Kidney (tissue), 22 donors: ENCODE measurements at places on chromosomes 6 and 20. TPM values are rescaled to one million over a fixed set of nuclear protein-coding genes. Genes with fewer than 3 reads are reported as not detected.
A peak's percentile ranks its signal among the peaks of the same experiment; 100 is the strongest.

The TPMT gene
- polyA plus RNA-seq, result 67.8 TPM

The GRM1 gene
- 0.82 TPM for polyA plus RNA-seq

DNA sequence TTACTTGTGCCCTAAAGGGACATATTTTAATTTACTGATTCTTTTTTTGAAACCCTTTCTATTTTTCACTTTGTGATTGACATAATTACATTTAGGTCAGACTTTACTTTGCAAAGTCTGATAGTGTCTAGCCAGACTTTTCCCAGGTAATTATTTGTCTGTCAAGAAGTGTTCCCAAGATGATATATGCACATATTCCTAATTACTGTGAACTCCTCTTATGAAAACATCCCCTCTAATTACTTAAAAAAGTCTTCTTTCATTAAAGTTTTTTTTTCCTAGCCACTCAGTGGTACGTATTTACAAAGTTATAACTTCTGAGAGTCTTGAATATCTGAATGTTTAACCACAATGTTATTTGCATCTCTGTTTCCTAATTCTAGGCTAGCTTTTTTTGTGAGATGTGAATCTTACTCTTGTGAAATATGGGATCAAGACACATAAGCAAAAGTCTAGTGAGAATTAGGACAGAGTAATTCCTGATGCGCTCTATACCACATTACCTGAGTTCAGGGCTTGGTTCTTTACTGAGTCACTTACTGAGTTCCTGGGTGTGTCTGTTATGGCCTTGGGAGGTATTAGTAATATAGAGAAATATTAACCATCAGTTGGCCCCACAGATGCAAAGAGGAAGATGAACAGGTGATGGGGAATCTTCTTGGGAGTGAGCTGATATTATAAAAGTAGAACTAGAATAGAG, 27.9 kb downstream of the FAM83B start:
- H3K4me3 ChIP-seq, result no peak overlapping the region
- H3K27ac ChIP-seq, result no peak overlapping the region
- H3K36me3 ChIP-seq, result no peaks in the 10 kb centered on the region
- DNase-seq, result no peak
- H3K27me3 ChIP-seq, result no peaks in the 10 kb centered on the region
- H3K4me1 ChIP-seq, result peaks cover 6% of the 10 kb centered on the region

- no peaks in the 10 kb centered on the region for H3K4me1 ChIP-seq
- H3K27ac ChIP-seq, result no peak overlapping the region
- DNase-seq, result no peak
- no peak overlapping the region for H3K4me3 ChIP-seq
- no peaks in the 10 kb centered on the region for H3K36me3 ChIP-seq
- H3K27me3 ChIP-seq, result no peaks in the 10 kb centered on the region
Measured at GRCh38 chr6:141415896-141416295, 716.8 kb upstream of the GJE1 start.

- no peak overlapping the region for H3K27ac ChIP-seq
- no peak for DNase-seq
- H3K36me3 ChIP-seq, result no peaks in the 10 kb centered on the region
- H3K4me1 ChIP-seq, result no peaks in the 10 kb centered on the region
- H3K4me3 ChIP-seq, result no peak overlapping the region
- H3K27me3 ChIP-seq, result no peaks in the 10 kb centered on the region
Measured at GRCh38 chr6:55058682-55059081, 115.6 kb upstream of the HCRTR2 start.

- H3K27ac ChIP-seq, result no peak overlapping the region
- H3K27me3 ChIP-seq, result no peaks in the 10 kb centered on the region
- H3K4me1 ChIP-seq, result no peaks in the 10 kb centered on the region
- H3K4me3 ChIP-seq, result no peak overlapping the region
Measured at GRCh38 chr20:12723811-12724210, 285.0 kb upstream of the SPTLC3 start.

DNA sequence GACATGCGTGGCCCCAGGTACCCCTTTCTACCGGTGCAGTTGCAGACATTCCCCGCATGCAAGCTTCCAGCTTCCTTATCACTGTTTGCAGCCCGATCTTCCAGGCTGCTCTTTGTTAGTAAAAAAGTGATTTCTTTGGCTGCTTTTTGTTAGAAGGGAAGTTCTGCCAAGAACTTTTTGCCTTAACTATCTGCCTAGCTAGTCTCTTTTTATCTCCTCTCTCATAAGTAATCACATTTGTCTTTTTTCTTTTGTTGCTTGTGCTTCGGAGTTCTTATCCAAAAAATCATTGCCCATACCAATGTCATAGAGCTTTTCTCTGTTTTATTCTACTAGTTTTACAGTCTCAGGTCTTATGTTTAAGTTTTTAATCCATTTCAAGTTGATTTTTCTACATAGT, 20.3 kb downstream of the FAM162B start:
- no peaks in the 10 kb centered on the region for H3K4me1 ChIP-seq
- H3K4me3 ChIP-seq, result no peak overlapping the region
- no peaks in the 10 kb centered on the region for H3K27me3 ChIP-seq

GRCh38 chr20:17456279-17456678, 74.9 kb downstream of the BFSP1 start:
- no peak overlapping the region for H3K4me3 ChIP-seq
- H3K27me3 ChIP-seq, result no peaks in the 10 kb centered on the region
- no peak overlapping the region for H3K27ac ChIP-seq
- no peaks in the 10 kb centered on the region for H3K4me1 ChIP-seq

- no peaks in the 10 kb centered on the region for H3K27me3 ChIP-seq
- no peak overlapping the region for H3K4me3 ChIP-seq
- no peak overlapping the region for H3K27ac ChIP-seq
Measured at GRCh38 chr20:5155404-5155803, 28.6 kb downstream of the CDS2 start.

DNA sequence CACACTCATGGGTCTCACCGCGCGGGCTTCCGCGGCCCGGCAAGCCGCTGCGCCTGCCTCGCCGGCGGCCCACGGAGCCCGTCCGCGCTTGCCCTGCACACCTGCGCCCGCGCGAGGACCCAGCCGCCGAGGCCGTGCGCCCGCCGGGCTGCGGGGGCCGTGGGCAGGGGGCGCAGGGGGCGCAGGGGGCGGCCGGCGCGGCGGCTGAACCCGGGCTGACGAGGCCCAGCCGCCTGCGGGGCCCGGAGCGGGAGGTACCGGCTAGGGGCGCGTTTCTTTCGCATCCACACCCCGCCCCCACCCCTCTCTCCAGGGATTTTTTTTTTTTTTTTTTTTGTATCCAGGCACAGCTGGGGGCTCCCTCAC, 43.8 kb upstream of the OSTM1 start:
- H3K36me3 ChIP-seq, result no peaks in the 10 kb centered on the region
- DNase-seq, result no peak
- peak overlapping the region; percentile 67 for H3K4me3 ChIP-seq
- peaks cover 86% of the 10 kb centered on the region for H3K27me3 ChIP-seq

GRCh38 chr20:49477200-49477599, 5.3 kb downstream of the KCNB1 start:
- H3K36me3 ChIP-seq, result no peaks in the 10 kb centered on the region
- no peaks in the 10 kb centered on the region for H3K4me1 ChIP-seq
- H3K4me3 ChIP-seq, result no peak overlapping the region
- H3K27ac ChIP-seq, result no peak overlapping the region
- no peaks in the 10 kb centered on the region for H3K27me3 ChIP-seq
- DNase-seq, result no peak

- peak within 1 kb of the TSS; percentile 88 for H3K27ac ChIP-seq
- no peak for DNase-seq
- peak within 1 kb of the TSS; percentile 75 for H3K4me3 ChIP-seq
- no peaks in the 10 kb centered on the region for H3K4me1 ChIP-seq
- no peaks in the 10 kb centered on the region for H3K27me3 ChIP-seq
Measured at GRCh38 chr6:158168040-158168289, at the start of gene SERAC1. Gene SERAC1 (minus strand): TSS chr6:158168262. CDS start chr6:158158363, 9,899 bp downstream.

GRCh38 chr20:33744773-33745385, 13.1 kb downstream of the ZNF341 start:
- no peak overlapping the region for H3K27ac ChIP-seq
- no peak overlapping the region for H3K4me3 ChIP-seq
- DNase-seq, result no peak
